ENCODE measurements at places on chromosomes 4 and X.

GRCh38 chrX:148159796-148160195 lies 178.7 kb downstream of the FMR1NB start:
- no peak for DNase-seq

- no peak for DNase-seq
These were observed 47.7 kb downstream of the BEND2 start for GRCh38 chrX:18172970-18173369.

DNA sequence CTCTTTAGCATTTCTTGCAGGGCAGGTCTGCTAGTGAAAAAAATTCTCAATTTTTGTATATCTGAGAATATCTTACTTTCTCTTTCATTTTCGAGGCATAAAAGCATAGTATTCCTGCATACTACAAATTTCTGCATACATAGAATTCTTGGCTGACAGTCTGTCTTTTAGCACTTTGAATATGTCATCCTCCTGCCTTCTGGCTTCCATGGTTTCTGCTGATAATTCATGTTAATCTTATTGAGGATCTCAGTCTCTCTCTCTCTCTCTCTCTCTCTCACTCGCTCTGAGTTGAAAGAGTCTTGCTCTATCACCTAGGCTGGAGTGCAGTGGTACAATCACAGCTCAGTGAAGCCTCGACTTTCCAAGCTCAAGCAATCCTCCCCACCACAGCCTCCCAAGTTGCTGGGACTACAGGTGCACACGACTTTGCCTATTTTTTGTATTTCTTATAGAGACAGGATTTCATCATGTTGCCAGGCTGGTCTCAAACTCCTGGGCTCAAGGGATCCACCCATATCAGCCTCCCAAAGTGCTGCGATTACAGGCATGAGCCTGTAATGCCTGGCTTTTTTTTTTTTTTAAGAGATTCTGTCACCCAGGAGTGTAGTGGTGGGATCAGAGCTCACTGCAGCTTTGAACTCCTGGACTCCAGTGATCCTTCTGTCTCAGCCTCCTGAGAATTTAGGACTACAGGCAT lies 161.3 kb downstream of the FNIP2 start:
- DNase-seq = no peak

DNA sequence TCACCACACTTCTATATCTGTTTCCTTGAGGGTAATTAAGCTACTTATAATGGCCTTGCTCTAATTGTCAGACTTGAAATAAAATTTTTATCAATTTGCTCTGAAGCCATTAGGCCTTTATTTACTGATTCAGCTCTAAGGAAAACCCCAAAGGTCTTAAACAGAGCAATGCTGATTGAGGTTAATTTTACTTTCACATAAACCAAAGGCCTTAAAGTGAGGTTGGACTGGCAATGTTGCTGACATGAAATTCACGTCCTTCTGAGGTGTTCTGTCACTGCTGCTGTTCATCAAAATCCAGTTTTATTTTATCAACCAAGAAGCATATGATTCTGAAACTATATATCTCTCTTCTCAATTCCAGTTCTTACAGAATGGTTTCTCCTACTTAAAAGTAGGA lies 21.7 kb upstream of the GPRIN3 start:
- no peak for DNase-seq

GRCh38 chr4:147198411-147199051 lies 252.9 kb upstream of the TTC29 start:
- DNase-seq = no peak

GRCh38 chr4:3223956-3224748 lies 24.8 kb upstream of the MSANTD1 start:
- DNase-seq = no peak

DNA sequence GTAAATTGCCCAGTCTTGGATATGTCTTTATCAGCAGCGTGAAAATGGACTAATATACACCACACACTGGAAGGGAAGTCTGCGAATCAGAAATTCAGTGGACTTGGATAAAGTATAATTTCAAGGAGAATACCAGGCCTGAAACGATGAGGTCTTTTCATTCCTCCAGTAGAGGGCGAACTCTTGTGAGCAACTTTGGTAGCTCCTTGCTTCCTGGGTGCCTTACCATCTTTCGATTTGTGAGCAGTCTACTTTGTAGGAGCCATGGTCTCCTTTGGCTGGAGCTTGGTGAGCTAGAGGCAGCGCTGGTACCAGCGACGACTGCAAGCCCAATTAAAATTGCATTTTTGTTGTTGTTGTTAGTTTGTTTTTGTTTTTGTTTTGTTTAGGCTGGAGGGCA lies 791.9 kb downstream of the FAT4 start:
- no peak for DNase-seq

DNA sequence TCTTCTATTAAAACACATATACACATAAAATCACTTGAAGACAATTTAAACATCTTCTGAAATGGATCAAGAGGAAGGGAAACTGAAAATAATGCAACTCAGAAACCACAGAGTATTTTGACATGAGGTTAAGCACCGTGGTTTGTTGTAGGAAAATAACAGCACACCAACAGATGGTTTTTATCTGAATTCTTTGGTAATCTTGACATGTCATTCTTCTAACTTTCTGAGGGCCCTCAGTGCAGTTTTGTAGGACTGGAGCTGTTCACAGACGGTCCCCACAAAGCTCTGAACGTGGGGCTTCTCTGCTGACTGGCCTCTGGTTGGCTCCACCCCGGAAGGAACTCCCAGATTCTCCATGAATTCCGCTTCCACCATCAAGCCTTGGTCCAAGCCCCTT lies 16.0 kb upstream of the TLR8 start:
- no peak for DNase-seq

- peak; percentile 89 for DNase-seq
These were observed 50.5 kb upstream of the NDST3 start for GRCh38 chr4:117983541-117984365.

- no peak for DNase-seq
These were observed 36.2 kb upstream of the USP38 start for GRCh38 chr4:143148521-143148920.

GRCh38 chr4:84878090-84878489 lies 88.4 kb downstream of the WDFY3 start:
- peak; percentile 82 for DNase-seq

- DNase-seq = no peak
These were observed 964.7 kb downstream of the RAB28 start for GRCh38 chr4:12519426-12519825.

DNA sequence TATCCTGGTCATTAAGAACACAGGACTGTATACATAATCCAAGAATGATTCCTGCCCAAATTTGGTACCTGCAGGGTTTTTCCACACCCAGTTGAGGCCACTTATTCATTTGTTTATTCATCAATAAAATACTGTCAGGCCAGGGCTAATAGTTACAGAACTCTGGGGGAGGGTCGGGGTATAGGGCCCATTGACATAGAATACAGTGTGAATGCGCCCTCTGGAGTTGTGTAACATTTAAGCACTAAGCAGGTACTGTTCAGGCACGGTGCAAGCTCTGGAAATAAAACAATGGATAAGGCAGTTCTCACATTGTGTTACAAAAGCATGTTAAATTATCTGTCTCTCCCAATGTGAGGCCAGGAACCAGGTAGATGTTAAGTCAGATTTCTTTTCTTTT lies 30.8 kb upstream of the LRBA start:
- peak; percentile 18 for DNase-seq

- DNase-seq = no peak
These were observed 21.8 kb upstream of the AADAT start for GRCh38 chr4:170111546-170111945.

GRCh38 chr4:6523251-6523650 lies 50.8 kb upstream of the PPP2R2C start:
- peak; percentile 47 for DNase-seq

- no peak for DNase-seq
These were observed 925.6 kb downstream of the SH3BGRL start for GRCh38 chrX:82127228-82128123.

GRCh38 chrX:46381630-46382029 lies 163.6 kb downstream of the ZNF674 start:
- no peak for DNase-seq

DNA sequence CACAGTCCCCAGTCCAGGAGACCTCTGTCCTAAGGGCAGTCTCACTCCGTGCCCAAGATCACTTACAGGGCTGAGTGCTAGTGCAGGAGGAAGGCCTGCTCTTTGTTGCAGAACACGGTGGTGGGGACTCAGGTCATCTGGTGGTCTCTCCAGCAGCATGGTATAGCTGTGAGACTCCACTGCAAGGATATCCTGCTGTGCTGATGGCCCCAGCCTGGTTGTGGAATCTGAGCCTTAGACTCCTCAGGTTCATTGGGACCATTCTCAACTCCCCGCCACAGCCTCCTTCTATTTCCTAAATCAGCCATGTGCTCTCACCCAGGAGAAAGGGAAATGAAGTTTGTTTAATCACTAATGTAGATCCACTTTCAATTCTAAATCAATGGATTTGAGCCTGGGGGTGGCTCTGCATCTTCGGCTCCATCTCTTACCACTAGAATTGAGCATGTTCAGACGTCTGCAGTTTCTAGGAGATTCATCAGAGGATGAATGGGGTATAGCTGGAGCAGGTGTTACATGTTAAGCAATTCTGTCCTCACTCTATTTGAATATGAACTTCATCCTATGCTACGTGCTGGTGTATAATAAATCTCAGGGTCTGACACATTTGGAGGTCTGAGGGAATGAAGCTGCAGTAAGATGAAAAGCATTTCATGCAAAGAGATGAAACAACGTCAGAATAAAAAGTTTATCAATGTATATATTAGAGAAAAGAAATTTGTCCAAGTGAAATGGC lies 189.2 kb downstream of the MGST2 start:
- DNase-seq = no peak

DNA sequence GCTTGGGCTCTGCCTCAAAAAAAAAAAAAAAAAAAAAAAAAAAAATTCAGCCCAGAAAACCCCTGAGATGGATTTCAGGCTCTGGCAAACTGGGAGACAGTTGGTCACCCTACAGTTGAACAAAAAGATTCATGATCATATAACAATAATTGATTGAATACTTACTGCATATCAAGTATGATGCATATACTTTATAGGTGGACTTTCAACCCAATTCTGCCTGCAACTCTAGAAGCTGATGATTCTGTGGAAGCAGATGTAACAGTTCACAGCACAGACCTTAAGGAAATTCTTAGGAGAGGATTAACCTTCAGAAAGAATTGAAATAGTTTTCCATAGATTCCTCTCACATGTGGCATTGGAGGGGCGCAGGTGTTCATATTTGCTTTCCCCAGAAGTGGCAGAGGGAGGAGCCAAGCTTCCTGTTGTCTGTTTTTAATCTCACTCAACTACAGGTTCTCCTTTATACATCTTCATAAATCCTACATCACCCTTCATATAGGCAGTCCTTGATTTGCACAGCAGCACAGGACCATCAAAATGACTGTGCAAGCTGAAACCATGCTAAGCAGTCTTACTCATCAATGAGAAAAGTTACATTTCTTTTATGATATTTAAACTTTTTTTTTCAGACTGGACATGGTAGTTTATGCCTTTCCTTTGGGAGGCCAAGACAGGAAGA lies 149.4 kb upstream of the KLF3 start:
- no peak for DNase-seq

DNA sequence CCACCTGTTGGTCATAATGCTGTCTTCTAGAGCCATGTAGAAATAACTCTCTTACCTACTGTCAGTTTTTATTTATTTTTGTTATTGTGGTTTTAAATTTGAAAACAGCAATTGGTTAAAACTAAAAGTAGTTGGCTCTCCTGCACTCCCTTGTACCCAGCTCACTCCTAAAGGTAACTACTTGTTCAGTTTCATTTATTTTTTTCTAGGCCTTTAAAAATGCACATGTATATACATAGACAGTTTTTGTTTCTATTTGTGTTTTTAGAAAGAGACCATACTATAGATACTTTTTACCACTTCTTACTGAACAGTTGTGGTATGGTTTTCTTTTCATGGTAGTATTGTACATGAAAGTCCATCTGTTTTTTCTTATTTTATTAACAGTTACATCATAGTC lies 16.8 kb downstream of the SMAD1 start:
- DNase-seq = no peak

DNA sequence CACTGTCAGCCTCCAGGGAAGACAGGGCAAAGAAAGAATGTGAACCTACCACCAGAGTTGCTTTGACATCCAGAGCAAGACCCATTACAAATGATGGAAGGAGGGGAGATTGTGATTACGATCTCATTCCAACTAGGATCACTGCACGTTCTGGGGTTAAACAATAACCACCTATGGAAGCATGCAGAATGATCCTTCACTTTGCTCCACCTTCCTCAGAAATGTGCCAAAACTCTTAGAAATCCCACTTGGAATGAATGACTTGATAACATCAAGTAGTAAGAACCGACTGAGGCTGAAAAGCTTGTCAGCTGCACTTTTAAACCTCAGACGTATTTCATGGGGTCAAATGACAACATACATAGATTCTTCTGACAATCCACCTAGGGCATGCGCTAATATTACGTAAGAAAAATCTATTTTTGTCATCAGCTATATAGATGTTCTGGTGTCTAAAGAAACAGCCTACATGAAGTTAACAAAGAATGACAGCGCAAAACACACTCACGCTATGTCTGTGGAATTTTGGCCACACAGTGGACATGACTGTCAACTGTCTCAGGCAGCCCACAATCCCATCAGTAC lies 3.5 kb upstream of the STS start:
- DNase-seq = no peak

GRCh38 chrX:2263203-2263602 lies 237.6 kb downstream of the DHRSX start:
- no peak for DNase-seq

GRCh38 chr4:147085781-147086180 lies 140.1 kb upstream of the TTC29 start:
- DNase-seq = no peak

- no peak for DNase-seq
These were observed 3.1 kb downstream of the TADA2B start for GRCh38 chr4:7045961-7046921.

DNA sequence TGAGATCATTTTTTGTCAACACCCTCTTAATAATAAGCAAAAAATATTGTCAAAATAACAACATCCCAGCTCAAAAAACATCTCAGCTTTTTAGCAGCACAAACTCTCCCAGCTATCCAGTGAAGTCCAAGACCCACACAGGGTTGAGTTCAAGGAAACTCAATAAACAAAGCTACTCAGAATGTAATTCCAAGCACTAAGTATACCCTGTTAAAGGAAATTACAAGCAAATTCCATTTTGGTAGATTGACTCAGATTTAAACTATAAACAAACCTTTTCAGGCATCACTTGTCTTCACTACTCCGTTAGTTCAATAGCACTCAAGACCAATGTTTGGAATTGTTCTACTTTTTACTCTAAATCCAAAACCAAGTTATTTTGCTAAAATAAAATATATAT lies 506.0 kb upstream of the INTU start:
- no peak for DNase-seq

GRCh38 chrX:72003811-72004750 lies 93.4 kb downstream of the NHSL2 start:
- DNase-seq = peak; percentile 65

GRCh38 chrX:30597216-30598012 lies 19.8 kb upstream of the TASL start:
- DNase-seq = no peak

DNA sequence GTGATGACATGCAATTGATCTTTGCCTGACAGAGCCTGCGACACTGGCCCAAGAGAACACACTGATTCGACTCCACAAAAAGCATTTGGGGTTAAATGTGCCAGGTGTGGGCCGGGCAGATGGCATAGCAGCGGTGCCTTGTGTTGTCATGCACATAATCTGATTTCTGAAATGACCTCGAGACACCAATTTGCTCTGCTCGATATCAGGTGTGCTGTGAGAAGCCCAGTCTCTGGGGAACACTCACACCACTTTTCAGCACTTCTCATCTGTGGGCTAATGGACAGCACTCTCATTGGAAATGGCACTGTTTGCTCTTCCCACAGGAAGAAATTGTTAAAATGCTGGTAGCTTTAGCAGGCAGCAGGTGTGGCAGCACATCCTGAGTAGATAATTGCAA lies 738.3 kb upstream of the TENM3 start:
- no peak for DNase-seq
